ENCODE measurements at places on chromosomes 5 and 9.

- no peak for DNase-seq
These were observed 141.2 kb upstream of the RETREG1 start for GRCh38 chr5:16757989-16758501.

GRCh38 chr5:173878224-173878967 is 9.8 kb upstream of the CPEB4 start:
- DNase-seq: no peak

DNA sequence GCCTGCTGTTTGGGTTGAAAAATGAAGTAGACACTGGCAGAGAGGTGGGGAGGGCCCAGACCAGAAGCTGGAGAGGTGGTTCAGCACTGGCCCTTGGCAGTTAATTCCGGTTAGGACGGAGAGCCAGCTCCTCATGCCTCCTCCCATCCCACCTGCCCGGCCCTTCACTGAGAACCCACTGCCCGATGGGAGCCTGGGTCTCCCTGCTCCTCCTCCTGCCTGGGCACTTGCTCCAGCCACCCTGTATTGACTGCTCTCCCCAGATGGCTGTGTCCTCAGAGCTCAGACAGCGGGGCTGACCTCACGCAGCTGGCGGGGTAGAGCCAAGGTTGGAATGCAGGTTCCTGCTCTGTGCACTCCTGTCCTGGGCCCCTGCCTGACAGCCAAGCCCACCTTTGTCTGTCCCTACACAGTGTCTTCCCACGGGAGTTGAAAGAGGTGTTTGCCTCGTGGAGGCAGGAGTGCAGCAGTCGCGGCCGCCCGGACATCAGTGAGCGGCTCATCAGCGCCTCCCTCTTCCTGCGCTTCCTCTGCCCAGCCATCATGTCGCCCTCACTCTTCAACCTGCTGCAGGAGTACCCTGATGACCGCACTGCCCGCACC is 114.7 kb downstream of the DAB2IP start:
- no peak for DNase-seq

DNA sequence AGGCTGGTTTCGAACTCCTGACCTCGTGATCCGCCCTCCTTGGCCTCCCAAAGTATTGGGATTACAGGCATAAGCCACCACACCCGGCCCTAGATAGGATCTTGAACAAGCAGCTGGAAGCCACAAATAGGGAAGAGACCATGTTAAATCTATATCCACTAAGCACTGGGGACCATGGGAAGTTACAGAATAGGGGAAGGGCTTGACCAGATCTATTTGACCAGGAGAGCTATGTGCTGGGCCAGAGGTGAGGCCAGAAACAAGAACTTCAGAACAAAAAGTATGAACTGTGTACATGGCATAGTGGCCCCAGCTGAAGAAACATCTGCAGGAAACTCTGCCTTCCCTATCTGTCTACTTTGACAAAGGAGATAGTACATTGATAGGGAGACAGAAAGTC is 10.8 kb downstream of the KLF4 start:
- no peak for DNase-seq

DNA sequence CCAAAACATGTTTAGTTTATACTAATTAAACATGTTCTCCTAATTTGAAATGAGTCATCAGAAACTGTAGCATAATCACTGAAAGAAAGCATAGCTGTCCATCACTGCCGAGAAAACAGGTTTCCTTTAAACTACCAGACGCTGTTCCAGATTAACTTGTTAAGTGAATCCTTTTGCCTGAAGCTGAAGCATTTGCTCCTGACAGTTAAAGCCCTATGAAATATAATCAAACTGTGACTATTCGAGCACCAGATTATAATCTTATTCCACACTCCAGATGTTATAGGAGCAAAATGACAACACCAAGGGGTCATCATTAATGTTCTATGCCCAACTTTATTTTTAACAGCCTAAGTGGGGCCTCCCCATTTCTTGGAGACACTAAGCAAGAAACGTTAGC is 86.0 kb upstream of the CTSL start:
- no peak for DNase-seq

DNA sequence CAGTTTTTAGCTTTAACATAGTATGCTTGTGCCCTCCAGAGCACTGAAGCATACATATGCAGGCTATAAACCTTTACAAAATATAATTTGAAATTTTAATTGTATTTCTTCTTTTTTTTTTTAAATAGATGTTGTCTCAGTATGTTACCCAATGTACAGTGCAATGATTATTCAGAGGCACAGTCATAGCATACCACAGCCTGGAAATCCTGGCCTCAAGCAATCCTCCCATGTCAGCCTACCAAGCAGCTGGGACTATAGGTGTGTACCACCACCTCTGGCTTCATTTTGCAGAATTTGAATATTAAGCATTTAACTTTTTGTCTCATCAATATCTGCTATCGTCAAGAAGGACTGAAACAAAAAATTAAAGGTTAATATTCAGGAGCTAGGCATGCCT is 16.9 kb upstream of the ZNF782 start:
- DNase-seq: no peak

DNA sequence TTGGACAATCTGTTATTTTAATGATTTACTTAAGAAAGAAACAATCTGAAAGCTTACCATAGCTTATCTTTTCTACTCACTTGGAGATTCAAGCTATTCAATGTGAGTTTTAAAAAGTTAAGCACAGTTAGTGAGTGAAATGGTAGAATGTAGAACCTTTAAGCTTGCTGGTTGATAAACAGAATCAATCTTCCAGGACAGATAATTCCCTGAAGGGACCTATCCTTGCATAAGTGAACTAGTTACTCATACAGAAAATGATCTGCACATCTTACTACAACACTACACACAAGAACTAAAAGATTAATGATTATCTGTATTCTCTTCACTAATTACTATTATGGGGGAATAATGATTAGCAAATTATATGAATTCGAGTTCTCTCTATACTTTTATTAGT is 165.6 kb downstream of the PALM2AKAP2 start:
- DNase-seq: no peak

- DNase-seq: no peak
These were observed 284.8 kb downstream of the ADGRV1 start for GRCh38 chr5:90843443-90843842.

Data from stimulated activated CD4-positive, alpha-beta T cell treated with anti-CD3 and anti-CD28 coated beads, Interleukin-1b, Interleukin-23, amount 100 ng/mL, for 4 hours (primary cell).